HT1080 (cell line): ENCODE measurements at places on chromosomes 7 and 10. TPM values are rescaled to one million over a fixed set of nuclear protein-coding genes. Genes with fewer than 3 reads are reported as not detected.

DNA sequence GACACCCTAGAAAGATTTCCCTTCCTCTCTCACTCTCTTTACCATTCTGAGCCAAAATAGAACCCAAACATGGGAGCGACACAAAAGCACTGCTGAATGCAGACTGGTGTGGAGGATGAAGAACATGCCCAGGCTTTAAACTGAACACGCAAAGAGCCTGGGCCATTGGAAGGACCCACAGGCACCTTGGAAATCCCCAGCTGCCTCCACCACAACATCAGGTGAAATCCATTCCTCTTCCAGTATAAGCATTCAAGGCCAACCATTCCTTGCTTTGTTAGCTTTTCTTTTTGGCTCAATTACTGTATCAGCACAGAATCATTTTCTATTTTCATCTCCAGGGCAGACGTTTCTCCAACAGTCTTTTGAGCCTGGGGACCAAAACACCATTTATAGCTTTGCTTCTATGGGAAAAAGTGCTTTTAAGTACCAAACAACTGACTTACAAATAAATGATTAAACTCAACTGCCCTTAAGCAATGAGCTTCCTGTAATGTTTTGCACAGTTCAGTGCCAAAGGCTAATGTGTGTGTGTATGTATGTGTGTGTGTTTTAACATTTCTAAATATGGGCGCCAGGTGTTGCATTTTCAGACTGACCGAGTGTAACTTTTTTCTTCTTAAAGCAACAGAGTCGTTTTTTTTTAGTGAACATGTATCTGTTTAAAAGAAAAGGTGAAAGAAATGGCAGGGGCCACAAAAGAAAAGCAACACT is 16.2 kb upstream of the BLNK start:
- no peak for DNase-seq

GRCh38 chr10:100006243-100006886 is 3.4 kb downstream of the DNMBP start:
- peak; percentile 99 for DNase-seq

DNA sequence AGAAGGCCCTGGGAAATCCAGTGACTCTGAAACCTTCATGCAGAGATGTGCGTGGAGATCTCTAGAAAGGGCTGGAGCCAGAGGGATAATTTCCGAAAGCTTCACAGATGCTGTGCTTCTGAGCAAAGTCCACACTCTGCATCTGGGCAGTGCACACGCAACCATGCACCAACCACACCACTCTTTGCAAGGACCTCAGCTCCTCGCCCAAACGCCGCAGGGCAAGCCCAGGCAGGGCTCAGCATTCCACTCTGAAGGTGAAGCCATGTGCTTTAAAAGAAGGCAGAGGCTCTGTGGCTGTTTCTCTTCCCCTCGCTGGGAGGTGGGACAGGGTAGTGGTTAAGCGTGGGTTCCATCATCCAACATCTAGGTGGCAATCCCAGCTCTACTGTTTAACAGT is 48.4 kb downstream of the ASB13 start:
- no peak for DNase-seq

- peak; percentile 96 for DNase-seq
These were observed 1194.4 kb upstream of the SORCS1 start for GRCh38 chr10:108358912-108359311.

DNA sequence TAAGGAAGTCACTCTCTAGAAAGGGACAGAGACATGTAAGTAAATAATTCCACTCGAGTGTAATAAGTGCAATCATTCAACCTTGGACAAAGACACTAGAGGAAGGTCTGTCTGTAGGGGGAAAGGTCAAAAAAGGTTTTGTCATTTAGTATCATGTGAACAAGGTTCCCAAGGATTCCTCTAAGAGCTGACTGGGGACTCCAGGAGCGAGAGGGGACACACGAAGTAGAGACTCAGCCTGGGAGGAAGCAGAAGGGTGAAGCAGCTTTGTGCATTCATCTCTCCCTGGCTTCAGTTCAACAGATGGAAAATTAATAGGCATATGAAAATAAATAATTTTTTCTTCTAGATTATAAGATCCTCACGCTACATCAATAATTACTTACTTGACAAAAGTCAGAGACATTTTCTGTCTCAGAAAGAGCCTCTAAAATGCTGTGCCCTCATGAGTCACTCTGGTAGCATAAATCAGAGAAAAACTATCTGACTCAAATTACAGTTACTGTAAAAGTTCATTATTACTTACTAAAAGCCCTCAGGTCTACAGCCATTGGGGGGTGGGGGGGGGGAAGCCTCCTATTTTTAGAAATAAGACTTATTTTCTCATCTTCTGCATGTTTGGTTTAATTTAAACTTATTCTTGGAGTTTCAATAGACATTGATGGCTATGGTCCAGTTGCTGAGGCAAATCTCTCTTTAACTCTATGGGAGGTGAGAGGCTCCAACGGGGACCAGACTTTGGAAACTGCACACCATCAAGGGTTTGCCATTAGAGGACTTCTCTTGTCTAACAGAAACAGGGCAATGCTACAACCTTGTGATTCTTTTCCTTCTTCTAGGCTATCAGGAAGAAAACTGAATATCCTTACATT is 275.1 kb upstream of the KLF14 start:
- DNase-seq: peak; percentile 42

GRCh38 chr10:9254353-9254752 is 1199.9 kb downstream of the GATA3 start:
- peak; percentile 44 for DNase-seq

DNA sequence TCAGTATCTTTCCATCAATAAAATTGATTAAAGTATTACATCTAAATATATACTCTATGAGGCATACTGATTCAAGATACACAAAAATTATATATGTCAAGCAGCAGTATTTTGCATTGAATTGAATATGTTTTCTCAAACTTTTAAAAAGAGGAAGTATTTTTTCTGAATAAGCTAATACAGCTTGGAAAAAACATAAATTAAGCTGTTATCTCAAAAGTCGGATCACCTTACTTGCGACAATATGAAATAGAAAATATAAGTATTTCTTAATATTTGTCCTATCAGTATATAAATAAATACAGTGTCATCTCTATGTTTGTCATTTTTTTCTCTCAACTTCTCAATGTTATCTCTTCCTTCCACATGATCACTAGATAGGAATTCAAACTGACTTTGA is 139.3 kb downstream of the MBL2 start:
- no peak for DNase-seq

DNA sequence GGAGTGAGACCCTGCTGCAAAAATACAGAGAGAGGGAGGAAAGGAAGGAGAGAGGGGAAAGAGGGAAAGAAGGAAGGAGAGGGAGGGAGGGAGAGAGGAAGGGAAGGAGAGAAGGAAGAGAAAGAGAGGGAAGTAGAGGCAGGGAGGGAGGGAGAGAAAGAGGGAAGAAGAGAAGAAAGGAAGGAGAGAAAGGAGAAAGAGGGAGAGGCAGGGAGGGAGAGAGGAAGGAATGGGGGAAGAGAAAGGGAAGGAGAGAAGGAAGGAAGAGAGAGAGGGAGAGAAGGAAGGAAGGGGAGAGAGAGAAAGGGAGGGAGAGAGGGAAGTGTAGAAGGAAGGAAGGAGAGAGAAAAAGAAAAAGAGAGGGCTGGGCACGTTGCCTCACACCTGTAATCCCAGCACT is 121.7 kb downstream of the TMEM130 start:
- no peak for DNase-seq

GRCh38 chr7:36192877-36193276 is 39.8 kb downstream of the EEPD1 start:
- no peak for DNase-seq

DNA sequence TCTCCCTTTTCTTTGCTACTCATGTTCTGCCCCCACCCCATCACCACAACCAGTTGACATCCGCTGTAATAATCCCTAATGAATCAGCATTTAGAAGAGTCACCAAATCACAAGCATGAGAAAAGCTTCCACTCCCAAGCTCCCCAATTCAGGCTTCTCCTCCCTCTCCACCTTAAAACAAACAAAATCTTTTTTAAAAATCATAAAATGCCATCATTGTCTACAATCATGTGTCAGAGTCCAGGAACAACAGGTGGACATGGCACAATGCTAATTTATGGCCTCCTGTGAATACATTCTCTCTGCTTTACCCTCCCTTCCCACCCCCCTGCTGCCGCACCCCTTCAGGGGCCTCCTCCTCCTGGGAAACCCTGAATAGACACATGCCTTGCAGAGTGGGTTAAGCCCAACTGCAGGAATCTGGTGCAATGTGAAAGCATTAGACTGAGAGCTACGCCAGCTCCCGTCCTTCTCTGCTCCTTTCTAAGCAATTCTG is 3.7 kb downstream of the LRRC4 start:
- no peak for DNase-seq

DNA sequence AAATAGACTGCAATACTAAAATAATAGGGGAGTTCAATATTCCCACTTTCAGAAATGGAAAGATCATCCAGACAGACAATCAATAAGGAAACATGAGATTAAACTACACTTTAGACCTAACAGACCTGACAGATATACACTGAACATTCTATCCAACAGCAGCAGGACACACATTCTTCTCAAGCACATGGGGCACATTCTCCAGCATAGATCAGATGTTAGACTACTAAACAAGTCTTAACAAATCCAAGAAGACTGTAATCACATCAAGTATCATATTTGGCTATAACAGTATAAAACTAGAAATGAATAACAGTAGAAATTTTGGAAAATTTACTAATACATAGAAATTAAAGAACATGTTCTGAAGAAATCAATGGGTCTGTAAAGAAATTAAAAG is 458.9 kb upstream of the ANKRD30A start:
- no peak for DNase-seq

GRCh38 chr7:42093349-42093905 is 143.6 kb downstream of the GLI3 start:
- no peak for DNase-seq

DNA sequence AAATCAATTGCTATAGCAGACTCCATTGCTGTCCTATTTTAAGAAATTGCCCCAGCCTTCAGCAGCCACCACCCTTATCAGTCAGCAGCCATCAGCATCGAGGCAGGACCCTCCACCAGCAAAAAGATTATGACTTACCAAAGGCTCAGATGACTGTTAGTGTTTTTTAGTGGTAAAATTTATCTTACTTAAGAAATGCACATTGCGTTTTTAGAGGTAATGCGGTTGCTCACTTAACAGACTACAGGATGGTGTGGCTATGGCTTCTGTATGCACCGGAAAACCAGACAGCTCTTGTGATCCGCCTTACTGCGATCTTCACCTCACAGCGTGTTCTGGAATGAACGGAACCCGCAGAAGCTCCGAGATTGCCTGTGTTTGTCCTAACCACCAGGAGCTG is 58.1 kb downstream of the WDR37 start:
- no peak for DNase-seq

DNA sequence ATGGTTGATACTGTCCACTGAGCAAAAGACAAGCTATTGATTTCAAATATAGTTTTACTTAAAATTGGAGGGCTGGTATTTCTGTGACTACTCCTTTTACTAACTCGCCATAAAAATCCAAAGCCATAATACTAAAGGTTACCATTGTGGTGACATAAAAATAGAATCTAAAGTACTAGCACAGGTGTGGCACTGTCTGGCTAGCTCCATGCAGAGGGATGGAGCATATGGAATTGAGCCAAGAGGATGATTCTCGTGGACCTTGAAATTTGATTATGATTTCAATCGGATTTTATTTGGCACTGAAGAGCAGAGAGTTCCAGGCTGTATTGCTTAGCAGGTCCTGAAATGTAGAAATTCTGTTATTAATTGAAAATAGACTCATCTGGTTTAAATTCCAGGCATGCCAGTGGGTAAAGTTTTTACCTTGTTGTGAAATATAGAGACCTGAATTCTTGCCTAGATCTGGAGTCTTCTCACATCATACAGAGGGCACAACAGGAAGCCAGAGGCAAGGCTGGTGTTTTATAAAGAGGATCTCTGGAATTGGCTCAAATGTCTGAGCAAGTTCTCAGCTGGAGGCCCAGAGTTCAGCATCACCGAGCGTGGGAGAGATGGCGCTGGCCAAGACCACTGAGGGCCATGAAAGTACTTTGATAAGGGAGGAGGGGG is 29.9 kb upstream of the DLD start:
- peak; percentile 24 for DNase-seq

- DNase-seq: no peak
These were observed 203.7 kb upstream of the IMMP2L start for GRCh38 chr7:111765751-111766643.

GRCh38 chr10:79494871-79495705 is 17.2 kb upstream of the EIF5AL1 start:
- no peak for DNase-seq

GRCh38 chr10:27534161-27534700 is 30.1 kb downstream of the RAB18 start:
- DNase-seq: no peak

DNA sequence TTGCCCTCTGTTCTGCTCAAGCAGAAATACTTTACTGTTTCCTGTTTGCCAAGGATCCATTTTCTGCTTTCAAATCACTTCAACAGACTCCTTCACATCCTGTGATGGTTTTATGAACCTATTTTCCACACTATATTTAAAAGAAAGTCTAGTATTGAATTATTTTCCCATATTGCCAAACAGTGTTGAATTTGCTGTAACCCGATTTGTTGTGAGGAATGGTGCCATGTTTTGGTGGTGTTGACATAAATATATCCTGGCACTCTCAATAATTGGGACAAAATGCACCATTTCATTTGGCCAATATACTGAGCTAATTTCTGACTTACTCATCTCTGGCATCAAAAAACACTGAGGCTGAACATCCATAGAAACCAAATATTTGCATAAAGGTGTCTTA is 615.4 kb upstream of the SEMA3D start:
- DNase-seq: no peak

DNA sequence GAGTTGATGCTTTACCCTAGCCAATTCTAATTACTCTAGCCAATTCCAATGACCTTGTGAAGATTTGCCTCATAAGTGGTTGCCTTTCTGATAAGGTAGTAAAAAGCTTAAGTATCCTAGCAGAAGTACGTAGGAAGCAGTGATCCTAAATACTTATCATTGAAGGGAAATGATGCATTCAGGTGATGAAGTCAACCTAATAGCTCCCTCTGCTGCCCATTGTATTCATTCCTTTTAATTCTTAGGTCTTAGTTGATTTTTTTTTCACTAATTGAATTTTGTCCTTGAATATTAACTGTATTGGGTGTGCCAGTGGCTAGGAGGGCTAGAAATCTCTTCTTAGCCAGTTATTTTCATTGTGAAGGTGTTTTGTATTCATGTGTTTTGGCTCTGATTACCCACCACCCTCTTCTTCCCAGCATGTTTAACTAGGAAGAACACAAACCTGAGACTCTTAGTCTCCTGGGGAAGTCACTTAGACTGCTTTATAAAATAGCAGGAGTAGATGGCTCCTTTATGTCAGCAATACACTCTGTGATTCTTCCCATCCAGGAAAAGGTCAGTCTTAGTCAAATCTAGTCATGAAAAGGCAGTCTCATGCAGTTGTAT is 46.3 kb downstream of the PLEKHA8 start:
- peak; percentile 24 for DNase-seq

The ZNF273 gene
- total RNA-seq: 2.8 and 3.9 TPM in 2 replicates

The HNRNPA2B1 gene
- total RNA-seq: 171 and 302 TPM in 2 replicates

The DEPP1 gene
- total RNA-seq: 0.97 and 1.2 TPM in 2 replicates

The EEF1AKMT2 gene
- total RNA-seq: 26.2 and 29.9 TPM in 2 replicates

The SLC29A3 gene
- total RNA-seq: 1.4 and 1.6 TPM in 2 replicates

The PAPOLB gene
- total RNA-seq: not detected in 2 replicates

The OGDHL gene
- total RNA-seq: 9.5 and 10.7 TPM in 2 replicates

The NEURL1 gene
- not detected in 2 replicates for total RNA-seq

The ARMC3 gene
- not detected in 2 replicates for total RNA-seq

The OR2A12 gene
- total RNA-seq: not detected in 2 replicates
